ENCODE measurements at places on chromosomes 3 and 15. TPM values are rescaled to one million over a fixed set of nuclear protein-coding genes. Genes with fewer than 3 reads are reported as not detected.

The ADAMTS7 gene
- 0.97 TPM for polyA plus RNA-seq

The COL8A1 gene
- 1.4 TPM for polyA plus RNA-seq

The ADPRH gene
- polyA plus RNA-seq, result 1.2 TPM

The SLC2A2 gene
- not detected for polyA plus RNA-seq

The SLC24A5 gene
- not detected for polyA plus RNA-seq

The SACM1L gene
- polyA plus RNA-seq, result 9.9 TPM

The MKRN2OS gene
- not detected for polyA plus RNA-seq

The SERINC4 gene
- 0.22 TPM for polyA plus RNA-seq

The CDCP1 gene
- 0.93 TPM for polyA plus RNA-seq

The CCR8 gene
- polyA plus RNA-seq, result not detected

The ARGFX gene
- polyA plus RNA-seq, result not detected

The UBAP1L gene
- 1.1 TPM for polyA plus RNA-seq

The EPB42 gene
- not detected for polyA plus RNA-seq

The SCAMP5 gene
- polyA plus RNA-seq, result 146 TPM

The FEZF2 gene
- polyA plus RNA-seq, result 4.6 TPM

The DNAH12 gene
- polyA plus RNA-seq, result not detected

The CCDC71 gene
- 13.3 TPM for polyA plus RNA-seq

The RBP2 gene
- polyA plus RNA-seq, result not detected

The CFAP91 gene
- polyA plus RNA-seq, result 2.1 TPM

The SLC51A gene
- not detected for polyA plus RNA-seq

The GOLGA6D gene
- not detected for polyA plus RNA-seq

The DENND6A gene
- polyA plus RNA-seq, result 4.1 TPM

The SEC11A gene
- 143 TPM for polyA plus RNA-seq

The FBXW12 gene
- not detected for polyA plus RNA-seq

The MOBP gene
- polyA plus RNA-seq, result 204 TPM
